HTR-8/SVneo (cell line): ENCODE measurements at places on chromosomes 6 and 20.

DNA sequence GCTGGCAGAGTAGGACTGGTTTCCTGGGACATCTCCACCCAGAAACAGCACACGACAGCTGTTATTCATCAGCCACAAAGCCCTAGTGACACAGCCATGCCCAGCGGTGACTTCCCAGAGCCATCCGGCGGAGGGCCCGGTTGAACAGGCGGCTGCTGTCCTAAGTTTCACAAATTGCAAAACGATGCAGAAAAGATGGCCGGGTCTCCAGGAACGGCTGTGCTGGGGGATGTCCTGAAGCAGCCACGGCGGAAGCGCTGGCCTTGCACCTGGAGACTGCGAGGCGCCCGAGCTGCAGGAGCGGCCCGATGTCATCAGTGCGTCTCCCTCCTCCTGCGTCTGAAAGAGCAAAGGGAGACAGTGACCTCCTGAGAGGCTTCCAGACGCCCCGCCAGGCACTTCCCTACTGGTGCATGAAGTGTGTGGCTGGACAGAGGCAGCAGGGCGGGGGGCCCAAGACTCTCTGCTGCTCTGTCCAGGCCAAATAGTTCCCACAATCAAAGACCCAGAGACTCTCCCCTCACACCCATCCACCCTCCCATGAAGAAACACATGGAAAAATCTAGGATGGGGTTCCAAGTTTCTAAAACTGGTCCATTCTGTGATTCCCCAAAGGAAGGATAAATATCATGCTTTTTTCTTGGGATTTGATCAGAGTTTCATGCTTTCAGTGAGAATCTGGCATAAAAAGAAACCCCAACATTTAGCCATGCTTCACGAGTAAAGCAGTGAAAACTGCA lies 44.0 kb downstream of the SSR1 start:
- DNase-seq = no peak

DNA sequence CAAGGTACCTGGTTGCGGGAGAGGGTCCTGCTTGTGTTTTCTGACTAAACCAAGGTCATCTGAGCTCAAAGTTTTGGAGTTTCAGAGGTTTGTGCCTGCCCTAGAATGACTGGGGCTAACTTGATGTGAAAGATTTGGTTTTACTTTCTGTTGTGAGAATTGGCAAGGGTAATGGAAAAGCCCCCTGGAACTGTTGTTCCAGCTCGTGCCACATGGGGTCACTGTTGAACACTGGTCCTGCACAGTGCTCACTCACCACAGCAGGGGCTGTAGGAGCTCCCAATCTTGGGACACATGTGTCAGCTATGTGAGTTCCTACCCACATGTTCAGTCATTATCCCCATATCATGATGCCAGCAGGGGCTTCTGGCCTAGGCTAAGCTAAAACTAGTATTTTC lies 6.5 kb downstream of the TGM6 start:
- DNase-seq = peak; percentile 37

DNA sequence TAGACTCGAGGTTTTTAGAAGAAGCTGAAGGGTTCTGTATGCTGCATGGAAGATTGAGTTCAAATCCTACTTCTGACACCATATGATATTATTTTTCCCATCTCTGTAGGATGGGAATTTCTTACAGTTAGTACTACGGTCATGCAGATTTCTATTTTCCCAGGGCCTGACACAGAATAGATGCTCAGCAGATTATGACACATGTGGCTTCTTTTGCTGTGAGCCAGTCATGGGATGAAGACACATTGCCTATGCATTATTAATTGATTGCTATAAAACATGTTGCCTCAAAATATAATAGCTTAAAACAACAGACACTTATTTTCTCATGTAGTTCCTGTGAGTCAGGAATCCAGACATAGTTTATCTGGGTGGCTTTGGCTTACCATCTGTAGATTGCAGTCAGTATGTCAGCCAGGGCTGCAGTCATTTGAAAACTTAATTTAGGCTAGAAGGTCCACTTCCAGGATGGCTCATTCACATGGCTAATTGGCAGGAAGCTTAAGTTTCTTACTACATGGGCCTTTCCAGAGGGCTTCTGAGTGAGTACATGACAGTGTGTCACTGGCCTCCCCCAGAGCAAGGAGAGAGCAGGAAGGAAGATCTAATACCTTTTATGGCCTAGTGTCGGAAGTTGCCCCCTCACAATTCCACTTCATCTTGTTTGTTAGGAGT lies 29.5 kb downstream of the TOP1 start:
- peak; percentile 83 for DNase-seq

DNA sequence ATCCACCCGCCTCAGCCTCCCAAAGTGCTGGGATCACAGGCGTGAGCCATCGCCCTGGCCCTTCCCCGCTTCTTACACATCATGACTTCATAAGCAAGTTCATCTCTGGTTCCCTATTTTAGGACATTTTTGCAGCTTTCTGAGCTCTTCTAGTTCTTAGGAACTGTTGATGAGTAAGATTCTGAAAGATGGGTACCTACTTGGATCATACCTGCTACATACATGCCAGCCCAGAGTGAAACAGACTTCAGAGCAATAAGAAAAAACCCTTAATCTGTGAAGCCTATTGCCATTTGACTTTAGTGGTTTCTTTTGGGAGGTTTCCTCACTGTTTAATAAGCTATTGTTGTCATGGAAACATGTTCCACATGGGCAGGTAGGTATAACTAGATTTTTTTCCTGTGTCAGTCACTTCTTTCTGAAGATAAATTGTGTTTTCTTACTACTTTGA lies 27.9 kb upstream of the TMEM217 start:
- DNase-seq = no peak

GRCh38 chr6:70956451-70957283 lies at the start of gene B3GAT2:
B3GAT2 (minus strand) TSS chr6:70957060; CDS start chr6:70956429, 631 bp downstream.
- DNase-seq = no peak

GRCh38 chr6:117449549-117450439 lies 24.1 kb upstream of the ROS1 start:
- peak; percentile 24 for DNase-seq

DNA sequence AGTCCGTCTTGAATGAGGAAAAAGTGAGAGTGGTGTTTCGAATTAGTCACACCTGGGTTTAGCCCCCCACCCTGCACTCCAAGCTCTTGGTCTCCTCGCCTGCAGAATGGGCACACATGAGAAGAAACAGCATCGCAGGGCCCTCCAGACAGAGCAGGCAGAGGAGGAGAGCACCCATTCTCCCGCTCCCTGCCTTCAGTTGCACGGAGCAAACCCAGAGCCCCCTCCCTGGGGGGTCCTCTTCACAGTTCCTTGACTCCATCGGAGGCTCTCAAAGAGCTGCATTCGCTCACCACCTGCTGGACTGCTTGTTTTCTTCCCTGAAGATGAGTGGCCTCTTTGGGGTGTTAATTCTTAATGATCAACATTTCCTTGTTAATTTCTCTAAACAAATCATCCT lies 5.1 kb downstream of the CST7 start:
- no peak for DNase-seq

GRCh38 chr6:105363100-105363754 lies 39.7 kb downstream of the PREP start:
- DNase-seq = peak; percentile 20

DNA sequence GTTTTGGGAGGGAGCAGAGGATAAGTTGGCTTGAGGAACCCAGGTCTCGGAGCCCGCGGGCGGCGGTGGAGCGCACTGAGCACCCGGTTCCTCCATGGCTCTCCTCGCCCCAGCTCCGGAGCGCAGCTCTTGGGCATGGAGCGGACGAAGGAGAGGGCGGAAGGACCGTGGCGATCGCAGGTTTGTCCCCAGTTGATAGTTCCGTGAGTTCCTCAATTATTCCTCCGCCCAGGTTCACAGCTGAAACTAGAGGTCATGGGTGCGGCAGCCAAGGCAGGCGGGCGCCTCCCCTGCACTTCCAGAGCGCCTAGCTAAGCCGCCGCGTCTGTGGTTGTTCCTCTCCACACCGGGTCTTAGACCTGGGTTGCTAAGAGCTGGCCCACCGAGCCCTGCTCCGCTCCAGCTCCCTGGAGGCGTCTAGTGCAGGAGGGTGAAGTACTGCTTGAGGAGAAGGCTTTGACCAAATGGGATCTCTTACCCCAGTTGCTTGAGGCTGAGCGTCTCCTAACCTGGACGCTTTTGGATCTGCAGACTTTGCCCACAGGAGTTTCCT lies at the start of gene HTR1B:
TSS of gene HTR1B (minus strand) at position 184 of the 553 bp plus-strand sequence. CDS start at position 96, 88 bp downstream.
- no peak for DNase-seq

DNA sequence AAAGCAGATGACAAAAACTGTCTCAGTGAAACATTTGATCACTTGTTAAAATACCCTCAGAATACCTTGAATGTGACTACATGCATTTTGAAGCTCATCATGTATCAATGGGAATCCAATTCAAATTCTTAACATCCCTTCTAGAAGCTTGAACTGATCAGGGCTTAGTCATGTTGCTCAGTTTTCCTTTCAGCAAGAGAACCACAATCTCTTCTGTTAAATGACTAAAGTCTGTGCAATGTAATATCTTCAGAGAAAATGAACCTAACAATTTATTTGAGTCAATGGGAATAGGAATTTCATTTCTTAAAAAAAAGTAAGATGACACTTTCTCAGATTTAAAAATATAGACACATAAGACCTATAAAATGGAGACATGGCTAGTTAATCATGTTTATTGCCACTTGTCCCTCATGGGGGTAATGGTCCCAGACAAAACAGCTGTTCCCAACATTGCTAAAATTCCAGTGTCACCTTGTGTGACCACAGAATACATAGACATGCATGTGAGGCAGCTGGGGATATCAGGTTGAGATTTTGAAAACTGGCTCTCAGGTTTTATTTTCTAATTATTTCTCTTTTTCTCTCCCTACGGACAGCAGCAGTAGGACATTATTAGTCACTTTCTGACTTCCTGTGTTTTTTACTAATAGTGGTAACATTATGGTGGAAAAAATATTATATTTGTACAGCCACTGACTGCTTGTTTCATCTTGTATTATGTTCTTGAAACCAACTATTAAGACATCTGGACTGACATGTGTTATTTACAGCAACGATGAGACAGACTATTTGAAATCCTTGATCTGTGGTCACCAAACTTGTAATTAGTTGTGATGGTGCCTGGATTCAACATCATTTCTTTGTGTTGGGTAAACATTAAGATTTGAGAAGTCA lies 192.5 kb downstream of the COL9A1 start:
- no peak for DNase-seq

GRCh38 chr6:1049900-1050299 lies 262.0 kb upstream of the FOXQ1 start:
- DNase-seq = no peak

DNA sequence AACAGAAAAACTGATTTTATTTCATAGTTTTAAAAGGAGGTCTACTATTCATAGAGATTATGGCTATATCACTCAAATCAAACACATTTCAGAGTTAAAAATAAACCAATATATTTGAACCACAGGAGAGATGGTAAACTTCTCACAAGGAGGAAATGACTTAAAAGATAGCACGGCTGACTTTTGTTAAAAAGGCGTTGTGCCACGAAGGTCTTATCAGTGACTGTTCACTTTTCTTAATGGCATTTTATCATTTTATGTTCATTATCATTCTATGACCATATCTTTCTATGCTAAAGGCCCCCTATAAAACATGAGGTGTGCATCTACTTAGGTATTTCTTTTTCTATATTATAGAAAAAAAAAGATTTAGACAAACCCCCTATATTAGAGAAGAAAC lies 19.6 kb downstream of the ELOVL4 start:
- no peak for DNase-seq
